ENCODE measurements at places on chromosomes 7 and 10.
A peak's percentile ranks its signal among the peaks of the same experiment; 100 is the strongest.

GRCh38 chr10:98446661-98447221 is at the start of gene HPS1:
Gene HPS1, minus strand, starts transcription at chr10:98446935. Its CDS starts 3,695 bp downstream, at chr10:98443240.
- DNase-seq: peak; percentile 79

- DNase-seq: no peak
Measured at GRCh38 chr7:1081336-1081735, 6.6 kb upstream of the GPER1 start.

- DNase-seq: no peak
Measured at GRCh38 chr7:266851-267840, 22.8 kb upstream of the FOXL3 start.

- no peak for DNase-seq
Measured at GRCh38 chr10:124522933-124523871, 61.6 kb downstream of the LHPP start.

- no peak for DNase-seq
Measured at GRCh38 chr10:118840071-118840775, 85.5 kb upstream of the CACUL1 start.

GRCh38 chr7:107528461-107528860 is 35.3 kb downstream of the COG5 start:
- peak; percentile 61 for DNase-seq

DNA sequence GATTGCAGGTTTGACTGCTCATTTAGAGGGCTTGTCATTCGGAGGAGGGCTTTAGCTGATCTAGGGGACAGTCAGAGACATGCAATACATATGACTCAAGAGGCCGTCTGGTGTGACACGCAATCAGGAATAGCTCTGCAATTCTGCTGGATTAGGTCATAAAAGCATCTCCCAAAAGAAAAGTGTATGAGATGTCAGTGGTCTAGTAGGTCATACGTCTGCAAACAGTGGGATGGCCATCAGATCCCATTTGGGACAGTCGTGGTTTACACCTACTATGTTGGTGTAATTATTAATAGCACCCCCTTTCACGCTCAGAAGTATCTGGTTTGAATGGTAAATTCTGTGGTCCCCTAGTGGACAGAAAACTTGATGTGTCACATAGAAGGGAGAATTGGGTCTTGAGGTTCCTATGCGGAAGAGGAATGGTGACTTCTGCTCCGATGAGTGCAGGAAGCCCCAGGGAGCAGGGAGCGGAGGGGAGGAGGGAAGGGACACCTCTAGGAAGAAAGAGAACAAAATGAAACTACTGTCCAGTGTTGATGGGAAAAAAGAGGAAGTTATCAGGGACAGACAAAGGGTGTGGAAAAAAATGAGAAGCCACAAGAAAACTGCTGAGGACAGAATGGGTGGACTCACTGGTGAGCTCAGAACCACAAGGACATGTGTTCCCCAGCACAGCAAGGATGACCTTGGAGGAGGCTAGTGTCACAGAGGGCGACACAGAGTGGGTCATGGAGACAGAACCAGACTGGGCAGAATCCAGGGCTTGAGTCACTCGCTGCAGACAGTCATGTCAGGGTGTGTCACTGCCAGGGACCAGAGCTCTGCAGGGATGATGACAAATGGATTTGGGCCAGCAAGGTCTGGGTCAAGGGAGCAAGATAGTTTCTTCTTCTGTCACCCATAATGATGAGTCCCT is 59.9 kb downstream of the MAP3K8 start:
- no peak for DNase-seq

DNA sequence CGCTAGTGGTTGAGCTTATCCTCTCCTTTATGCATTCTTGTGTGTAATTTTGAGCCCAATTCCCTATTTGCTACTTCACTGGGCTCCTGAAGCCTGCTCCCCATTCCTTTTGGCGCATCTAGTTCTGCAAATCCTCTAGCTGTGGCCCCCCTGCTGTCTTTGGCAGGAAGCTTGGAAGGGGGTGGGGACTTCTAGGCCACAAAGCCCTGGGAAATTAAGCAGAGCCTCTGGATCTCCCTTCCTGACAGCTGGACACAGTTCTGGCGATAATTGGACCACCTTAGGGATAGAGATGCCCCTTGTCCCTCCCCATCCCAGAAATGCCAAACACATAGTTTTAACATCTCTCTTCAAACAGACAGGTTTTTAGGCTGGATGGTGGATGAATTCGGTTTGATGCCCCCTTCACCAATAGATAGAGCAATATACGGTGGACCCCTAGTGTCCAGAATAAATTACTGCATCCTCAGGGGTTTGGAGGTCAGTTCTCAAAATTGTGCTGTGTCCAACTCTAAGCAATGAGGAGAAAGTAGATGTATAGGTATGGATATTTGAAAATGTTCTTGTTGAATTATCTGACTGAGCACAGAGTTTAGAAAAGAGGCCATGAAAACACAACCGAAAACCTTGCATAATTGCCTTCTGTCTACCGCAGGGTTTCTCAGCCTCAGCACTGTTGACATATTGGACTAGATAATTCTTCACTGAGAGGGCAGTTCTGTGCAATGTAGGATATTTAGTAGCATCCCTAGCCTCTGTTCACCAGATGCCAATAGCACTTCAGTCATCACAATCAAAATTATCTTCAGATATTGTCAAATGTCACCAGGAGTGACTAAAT is 75.5 kb downstream of the PAPSS2 start:
- DNase-seq: peak; percentile 60

GRCh38 chr10:61029411-61029810 is 85.4 kb upstream of the RHOBTB1 start:
- DNase-seq: no peak

GRCh38 chr7:40099837-40100236 is 34.6 kb downstream of the MPLKIP start:
- no peak for DNase-seq

- no peak for DNase-seq
Measured at GRCh38 chr7:84446991-84447480, 252.4 kb upstream of the SEMA3A start.

- DNase-seq: no peak
Measured at GRCh38 chr10:80588546-80588945, 50.8 kb downstream of the SH2D4B start.

- no peak for DNase-seq
Measured at GRCh38 chr7:24038993-24039392, 245.0 kb upstream of the NPY start.

GRCh38 chr10:64376167-64376566 is 855.0 kb downstream of the REEP3 start:
- DNase-seq: no peak

- DNase-seq: no peak
Measured at GRCh38 chr7:45125193-45125904, 13.9 kb upstream of the TBRG4 start.

- DNase-seq: no peak
Measured at GRCh38 chr7:155455776-155456737, 1.9 kb upstream of the EN2 start.

DNA sequence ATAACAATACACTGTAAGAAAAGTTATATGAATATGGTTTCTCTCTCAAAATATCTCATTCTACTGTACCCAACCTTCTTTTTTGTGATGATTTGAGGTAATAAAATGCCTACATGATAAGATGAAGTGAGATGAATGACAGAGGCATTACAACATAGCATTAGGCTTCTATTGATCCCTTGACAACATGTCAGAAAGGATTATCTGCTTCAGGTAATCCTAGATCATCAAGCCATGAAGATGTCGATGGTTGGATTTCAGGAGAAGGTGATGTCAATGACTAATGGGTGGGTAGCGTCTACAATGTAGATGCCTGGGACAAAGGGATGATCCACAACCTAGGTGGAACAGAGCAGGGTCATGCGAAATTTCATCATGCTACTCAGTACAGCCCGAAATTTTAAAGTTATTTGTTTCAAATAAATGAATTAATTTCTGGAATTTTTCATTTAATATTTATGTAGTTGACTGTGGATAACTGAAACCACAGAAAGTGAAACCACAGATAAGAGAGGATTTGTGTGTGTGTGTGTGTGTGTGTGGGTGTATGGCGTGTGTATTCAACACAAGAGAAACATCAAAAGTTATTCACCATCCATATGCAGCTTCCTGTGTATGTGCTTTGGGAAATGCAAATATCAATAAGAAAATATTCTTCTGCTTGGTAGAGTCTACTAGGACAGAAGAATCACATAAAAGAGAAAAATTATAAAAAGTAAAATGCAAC is 77.0 kb downstream of the MAGI2 start:
- DNase-seq: no peak

DNA sequence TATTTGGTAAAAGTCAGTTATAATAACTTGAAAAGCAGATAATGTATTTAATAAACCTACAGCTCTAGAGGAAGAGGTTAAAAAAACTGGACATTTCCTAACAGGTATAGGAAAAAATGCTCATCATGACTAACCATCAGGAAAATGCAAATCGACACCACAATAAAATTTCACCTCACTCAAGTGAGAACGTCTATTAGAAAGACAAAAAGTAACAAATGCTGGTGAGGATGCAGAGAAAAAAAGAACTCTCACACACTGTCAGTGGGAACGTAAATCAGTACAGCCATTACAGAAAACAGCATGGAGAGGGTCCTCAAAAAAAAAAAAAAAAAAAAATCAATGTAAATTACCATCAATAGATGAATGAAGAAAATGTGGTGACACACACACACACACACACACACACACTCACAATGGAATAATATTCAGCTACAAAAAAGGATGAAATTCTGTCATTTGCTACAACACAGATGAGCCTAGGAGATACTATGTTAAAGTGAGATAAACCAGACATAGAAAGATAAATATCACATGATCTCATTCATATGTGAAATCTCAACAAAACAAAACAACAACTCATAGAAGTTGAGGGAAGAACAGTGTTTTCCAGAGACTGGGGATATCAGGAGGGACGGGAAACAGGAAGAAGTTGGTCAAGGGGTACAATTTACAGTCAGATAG is 20.1 kb downstream of the EPC1 start:
- DNase-seq: no peak

- DNase-seq: peak; percentile 10
Measured at GRCh38 chr7:141550386-141551093, 670 bp upstream of the AGK start.

DNA sequence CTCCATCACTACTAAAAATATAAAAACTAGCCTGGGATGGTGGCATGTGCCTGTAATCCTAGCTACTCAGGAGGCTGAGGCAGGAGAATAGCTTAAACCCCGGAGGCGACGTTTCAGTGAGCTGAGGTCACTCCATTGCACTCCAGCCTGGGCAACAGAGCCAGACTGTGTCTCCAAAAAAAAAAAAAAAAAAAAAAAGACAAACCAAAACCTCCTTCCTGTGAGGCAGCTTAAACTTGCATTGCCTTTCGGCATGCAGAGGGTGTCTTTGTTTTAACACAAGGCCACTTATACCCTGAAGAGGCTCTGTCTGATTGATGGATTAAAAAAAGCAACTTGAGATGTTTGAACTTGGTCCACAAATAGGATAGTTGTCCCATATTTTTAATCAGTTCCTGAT is 128.4 kb upstream of the RSU1 start:
- no peak for DNase-seq

Measured in ACHN (cell line).